ENCODE measurements at places on chromosomes 4 and X.

DNA sequence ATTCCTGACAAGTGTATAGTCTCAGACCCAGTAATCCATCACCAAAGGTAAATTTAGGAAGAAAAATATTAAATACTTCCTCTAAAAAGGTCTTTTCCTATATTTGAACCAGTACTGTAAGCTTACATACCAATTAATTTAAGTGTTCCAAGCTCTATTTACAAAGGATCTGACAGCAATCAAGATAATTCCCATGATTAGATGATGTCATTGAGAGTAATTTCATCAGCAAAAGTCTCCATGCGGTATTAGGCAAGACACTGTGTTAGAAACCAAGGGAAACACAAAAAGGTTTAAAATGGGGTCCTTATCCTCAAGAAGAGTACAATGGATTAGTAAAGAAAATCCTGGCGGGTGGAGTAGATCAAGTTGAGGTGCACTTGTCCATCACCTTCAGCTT lies 198.5 kb downstream of the PRDM5 start:
- DNase-seq, result no peak

- no peak for DNase-seq
Measured at GRCh38 chr4:1768367-1769034, 24.6 kb upstream of the FGFR3 start.

GRCh38 chrX:96770315-96770714 lies 85.7 kb downstream of the DIAPH2 start:
- no peak for DNase-seq

DNA sequence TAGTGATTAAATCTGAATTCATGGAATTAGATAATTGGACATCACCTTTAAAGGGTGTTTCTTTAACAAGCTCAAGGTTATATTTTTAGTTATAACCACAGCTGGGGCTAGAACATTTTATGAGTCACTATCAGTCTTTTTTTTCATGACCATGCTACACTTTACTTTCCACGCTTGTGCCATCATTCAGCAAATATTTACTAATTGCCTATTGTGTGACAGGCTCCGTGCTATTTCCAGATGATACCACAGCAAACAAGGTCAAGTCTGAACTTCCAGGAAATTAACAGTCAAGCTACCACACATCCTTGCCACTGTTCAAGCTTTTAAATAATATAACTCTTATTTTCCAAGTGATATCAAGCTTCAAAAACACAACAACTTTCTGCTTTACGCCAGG lies 16.5 kb downstream of the SPANXN3 start:
- DNase-seq, result no peak

DNA sequence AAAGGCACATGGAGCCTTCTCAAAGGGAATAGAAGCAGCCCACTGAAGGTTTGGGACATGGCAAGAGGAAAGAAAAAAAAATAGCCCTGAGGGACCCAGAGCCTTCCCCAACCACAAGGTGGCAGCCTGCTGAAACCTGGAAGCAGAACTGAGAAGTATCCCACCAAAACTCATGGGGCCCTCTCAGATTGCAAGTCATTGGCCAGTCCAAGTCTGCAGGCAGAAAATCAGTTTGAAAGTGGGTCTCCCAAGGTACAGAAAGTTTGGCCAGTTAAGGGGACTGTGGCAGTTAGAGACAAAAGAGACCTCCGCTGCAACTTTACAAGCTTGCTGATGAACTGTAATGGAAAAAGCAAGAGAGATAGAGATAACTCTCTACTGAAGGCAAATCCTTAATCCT lies 155.8 kb downstream of the ANTXR2 start:
- DNase-seq, result peak; percentile 59

- no peak for DNase-seq
Measured at GRCh38 chrX:21469071-21469470, 94.9 kb downstream of the CNKSR2 start.

GRCh38 chr4:127403471-127404084 lies 229.2 kb upstream of the INTU start:
- DNase-seq, result no peak
